ENCODE measurements at places on chromosomes 12 and 14.

GRCh38 chr12:122089077-122089476, 10.5 kb downstream of the MLXIP start:
- no peak for DNase-seq

DNA sequence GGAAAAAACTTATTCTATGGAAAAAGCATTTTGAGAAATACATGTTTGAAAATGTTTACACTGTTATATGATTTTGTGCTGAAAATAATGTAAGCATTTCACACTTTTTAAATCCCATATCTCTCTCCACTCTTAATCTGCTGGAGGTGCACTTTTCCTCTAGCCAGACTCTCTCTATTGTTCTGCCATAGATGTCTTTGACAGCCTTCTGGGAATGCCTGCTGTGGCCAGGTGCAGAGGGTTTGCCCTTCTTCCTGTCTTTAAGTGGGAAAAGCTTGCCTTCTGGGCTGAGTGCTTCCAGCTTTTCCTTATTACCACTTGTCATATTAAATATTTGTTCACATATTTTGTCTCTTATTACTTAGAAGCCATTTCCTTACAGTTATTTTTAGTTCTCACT, 60.1 kb upstream of the PPM1H start:
- DNase-seq, result no peak

- no peak for DNase-seq
Measured at GRCh38 chr12:34121360-34121759, 99.1 kb downstream of the ALG10 start.

- DNase-seq, result no peak
Measured at GRCh38 chr12:32756476-32757066, 874 bp upstream of the YARS2 start.

Measured in HS-5 (cell line).